ENCODE measurements at places on chromosomes 2 and 18. TPM values are rescaled to one million over a fixed set of nuclear protein-coding genes. Genes with fewer than 3 reads are reported as not detected.

DNA sequence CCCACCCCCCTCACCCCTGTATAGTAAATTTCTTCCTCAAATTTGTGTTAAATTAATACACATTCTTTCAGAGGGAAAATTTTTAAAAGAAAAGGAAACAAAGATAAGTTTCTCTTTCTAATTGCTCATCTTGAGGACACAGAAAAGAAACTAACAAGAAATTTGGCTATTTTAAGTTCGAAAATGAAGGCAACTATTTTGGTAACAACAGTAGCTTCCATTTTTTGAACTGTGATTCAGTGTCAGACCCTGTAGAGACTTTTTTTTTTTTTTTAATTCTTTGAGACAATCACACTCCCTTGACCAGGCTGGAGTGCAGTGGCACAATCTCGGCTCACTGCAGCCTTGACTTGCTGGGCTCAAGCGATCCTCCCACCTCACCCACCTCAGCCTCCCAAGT is 194.9 kb downstream of the SS18 start:
- no peak for DNase-seq

DNA sequence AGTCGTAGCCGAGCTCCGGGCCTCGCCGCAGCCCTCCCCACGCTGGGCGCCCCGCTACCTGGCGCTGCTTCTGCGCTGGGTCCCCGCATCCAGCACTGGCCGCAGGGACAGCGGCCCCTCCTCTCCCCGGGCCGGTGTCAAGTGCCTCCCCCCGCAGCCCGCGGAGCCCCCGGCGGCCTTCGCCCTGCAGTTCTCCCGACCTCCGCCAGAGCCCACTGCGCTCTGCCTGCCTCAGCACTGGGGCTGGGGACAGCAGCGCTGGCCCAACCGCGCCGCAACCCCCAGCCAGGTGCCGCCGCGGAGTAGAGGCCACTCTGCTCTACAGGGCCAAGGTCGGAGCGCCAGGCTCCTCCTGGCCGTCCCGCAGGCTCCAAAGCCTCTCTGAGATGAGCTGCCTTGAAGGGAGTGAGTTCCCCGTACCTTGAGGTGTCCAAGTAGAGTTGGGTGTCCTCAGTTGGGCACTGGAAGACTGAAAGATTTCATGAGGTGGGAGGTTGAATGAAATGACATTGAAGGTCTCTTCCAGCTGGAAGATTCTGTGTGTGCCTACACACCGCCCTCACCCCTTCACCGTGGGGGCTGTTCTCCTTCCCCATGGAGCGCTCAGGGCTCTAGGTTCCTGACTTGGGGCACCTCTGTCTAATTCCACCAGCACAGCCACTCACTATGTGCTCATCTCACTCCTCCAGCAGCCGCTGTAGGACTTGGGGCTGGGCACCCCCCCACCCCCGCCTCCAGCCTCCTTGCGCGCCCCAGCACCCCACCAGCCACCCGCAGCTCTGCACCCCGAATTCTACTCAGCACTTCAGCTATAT is 854 bp upstream of the DNMT3A start:
- peak; percentile 43 for DNase-seq

DNA sequence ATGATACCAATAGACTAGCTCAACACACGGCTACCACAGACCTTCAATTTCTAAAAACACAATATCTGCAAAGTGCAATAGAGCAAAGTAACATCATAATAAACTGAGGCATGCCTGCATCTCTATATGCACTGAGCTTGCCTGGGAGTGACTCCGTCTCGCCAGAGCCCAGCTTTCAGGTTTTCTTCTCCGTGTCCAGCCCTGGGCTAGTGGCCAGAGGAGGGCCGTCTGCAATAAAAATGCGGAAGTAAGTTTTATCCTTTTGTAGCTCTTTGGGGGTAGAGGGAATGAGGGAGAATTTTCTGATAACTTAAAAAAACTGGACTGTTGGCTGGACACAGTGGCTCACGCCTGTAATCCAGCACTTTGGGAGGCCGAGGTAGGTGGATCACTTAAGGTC is 41.0 kb upstream of the GPR17 start:
- no peak for DNase-seq

Gene TFPI
- 177 TPM for total RNA-seq

Gene C2orf81
- 0.74 TPM for total RNA-seq

Gene SRD5A2
- total RNA-seq: 16.2 TPM

Gene ACMSD
- total RNA-seq: not detected

Gene POTEC
- not detected for total RNA-seq

Gene KANSL1L
- total RNA-seq: 92.5 TPM

Gene TYMS
- total RNA-seq: 31.4 TPM

Gene MERTK
- 17.6 TPM for total RNA-seq

Gene FOXD4L1
- not detected for total RNA-seq

Measured in urinary bladder (tissue), 4 donors.